ENCODE measurements at places on chromosomes 4 and X.

DNA sequence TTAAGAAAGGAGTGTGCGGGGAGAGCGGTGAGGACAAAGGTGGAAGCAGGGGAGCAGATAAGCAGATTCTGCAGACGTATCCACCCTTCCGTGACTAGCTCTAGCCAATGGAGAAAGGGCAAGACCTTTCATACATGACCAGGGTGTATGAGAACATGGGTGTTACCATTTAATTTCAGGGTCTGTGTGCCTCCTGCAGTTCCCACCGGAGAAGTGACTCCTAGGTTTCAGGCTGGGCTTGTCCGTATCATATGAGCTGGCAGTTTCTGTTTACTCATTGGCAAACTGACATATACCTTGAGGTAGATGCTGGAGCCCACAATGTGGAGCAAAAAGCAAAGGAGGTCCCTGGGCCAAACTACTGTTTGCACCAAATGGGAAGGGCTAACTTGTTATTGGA is 6.8 kb downstream of the RBM47 start:
- no peaks in the 10 kb centered on the region for H3K36me3 ChIP-seq
- H3K4me1 ChIP-seq, result peaks cover 43% of the 10 kb centered on the region
- H3K4me3 ChIP-seq, result no peak overlapping the region
- no peaks in the 10 kb centered on the region for H3K27me3 ChIP-seq
- DNase-seq, result no peak

DNA sequence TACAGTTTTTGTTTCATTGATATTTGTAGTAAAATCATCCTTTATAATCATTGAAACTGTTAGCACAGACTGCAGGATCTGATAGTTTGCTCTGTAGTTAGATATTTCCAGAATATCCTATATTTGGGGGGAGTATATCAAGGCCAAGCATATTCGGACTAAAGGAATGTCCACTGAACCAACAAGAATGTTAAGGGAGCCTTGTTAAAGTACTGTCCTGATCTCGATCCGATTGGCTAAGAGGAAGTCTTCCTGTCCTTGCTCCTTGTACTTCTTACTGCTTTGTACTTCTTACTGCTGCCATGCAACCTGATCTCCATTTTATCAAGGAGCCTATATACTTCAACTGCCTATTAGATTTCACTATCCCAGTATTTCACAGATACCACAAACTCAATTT is 449.3 kb downstream of the RPA4 start:
- H3K27me3 ChIP-seq, result no peaks in the 10 kb centered on the region
- no peak overlapping the region for H3K4me3 ChIP-seq
- H3K4me1 ChIP-seq, result no peaks in the 10 kb centered on the region
- DNase-seq, result no peak
- H3K27ac ChIP-seq, result no peak overlapping the region
- H3K36me3 ChIP-seq, result no peaks in the 10 kb centered on the region

GRCh38 chrX:151552743-151553142 is 10.7 kb upstream of the PASD1 start:
- no peak overlapping the region for H3K27ac ChIP-seq
- no peak overlapping the region for H3K4me3 ChIP-seq
- H3K27me3 ChIP-seq, result no peaks in the 10 kb centered on the region
- H3K36me3 ChIP-seq, result no peaks in the 10 kb centered on the region

DNA sequence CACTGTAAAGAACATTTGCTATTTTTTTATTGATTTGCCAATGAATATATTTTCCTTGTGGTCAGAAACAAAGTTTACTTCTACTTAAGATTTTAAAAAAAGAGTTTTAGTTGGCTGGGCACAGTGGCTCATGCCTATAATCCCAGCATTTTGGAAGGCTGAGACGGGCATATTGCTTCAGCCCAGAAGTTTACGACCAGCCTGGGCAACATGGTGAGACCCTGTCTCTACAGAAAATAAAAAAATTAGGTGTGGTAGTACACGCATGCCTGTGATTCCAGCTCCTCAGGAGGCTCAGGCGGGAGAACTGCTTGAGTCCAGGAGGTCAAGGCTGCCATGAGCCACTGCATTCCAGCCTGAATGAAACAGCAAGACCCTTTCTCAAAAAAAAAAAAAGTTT is 36.8 kb downstream of the LRP2BP start:
- H3K27ac ChIP-seq, result no peak overlapping the region
- no peaks in the 10 kb centered on the region for H3K27me3 ChIP-seq
- no peak overlapping the region for H3K4me3 ChIP-seq
- H3K4me1 ChIP-seq, result peaks cover 29% of the 10 kb centered on the region
- no peak for DNase-seq

GRCh38 chrX:153644356-153645125 is 2.5 kb upstream of the DUSP9 start:
- DNase-seq, result no peak
- H3K27ac ChIP-seq, result no peak overlapping the region
- peaks cover 75% of the 10 kb centered on the region for H3K27me3 ChIP-seq
- H3K4me3 ChIP-seq, result no peak overlapping the region
- H3K36me3 ChIP-seq, result no peaks in the 10 kb centered on the region

DNA sequence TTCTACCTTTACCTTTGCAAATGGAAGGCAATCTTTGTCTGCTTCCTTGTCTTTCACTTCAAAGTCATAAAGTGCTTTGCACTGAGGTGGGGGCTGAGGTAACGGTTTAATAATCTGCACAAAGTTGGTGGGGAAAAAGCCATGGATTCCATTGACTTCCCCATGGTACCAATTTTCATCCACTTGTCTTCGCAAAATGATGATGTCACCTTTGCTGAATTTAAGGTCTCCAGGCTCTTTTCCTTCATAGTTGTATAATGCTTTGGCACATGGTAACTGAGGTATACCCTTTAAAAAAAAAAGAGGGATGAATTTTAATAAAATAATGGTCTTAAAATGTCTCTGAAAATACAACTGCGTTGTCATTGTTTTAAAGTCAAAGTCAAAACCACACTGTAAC is 114.4 kb downstream of the SH3RF1 start:
- no peaks in the 10 kb centered on the region for H3K27me3 ChIP-seq
- no peaks in the 10 kb centered on the region for H3K4me1 ChIP-seq
- DNase-seq, result no peak
- no peak overlapping the region for H3K4me3 ChIP-seq
- no peaks in the 10 kb centered on the region for H3K36me3 ChIP-seq
- no peak overlapping the region for H3K27ac ChIP-seq

DNA sequence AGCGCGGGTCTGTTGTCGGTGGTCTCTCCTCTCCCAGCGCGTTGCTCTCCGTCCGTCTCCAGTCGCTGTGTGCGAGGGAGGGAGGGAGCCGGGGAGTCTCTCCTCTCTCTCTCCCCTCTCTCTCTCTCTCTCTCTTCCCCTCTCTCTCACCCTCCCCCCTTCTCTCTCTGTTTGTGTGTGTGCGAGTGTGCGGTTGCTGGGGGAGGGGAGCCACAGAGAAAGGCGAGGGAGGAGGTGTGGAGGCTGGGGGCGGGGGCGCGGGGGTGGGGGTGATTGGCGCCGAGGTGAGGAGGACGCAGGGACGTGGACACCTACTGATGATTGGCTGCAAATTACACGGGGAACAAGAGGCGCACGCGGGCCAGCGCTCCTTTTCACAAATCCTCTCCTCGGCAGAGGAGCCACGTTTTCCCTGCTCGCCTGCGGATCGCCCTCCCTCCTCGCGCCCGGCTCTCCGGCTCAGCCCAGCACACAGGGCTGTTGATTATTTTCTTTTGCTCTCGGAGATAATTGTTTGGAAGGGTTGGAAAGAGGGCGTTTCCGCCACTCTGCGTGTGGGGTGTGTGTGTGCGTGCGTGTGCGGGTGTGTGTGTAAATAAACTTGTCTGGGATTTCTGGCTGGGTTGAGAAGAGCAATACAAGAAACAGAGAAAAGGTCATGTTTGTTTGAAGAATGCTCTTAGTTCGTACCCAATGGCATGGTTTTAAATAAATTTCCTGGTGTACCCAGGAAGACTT is at the start of gene CXXC4:
TSS of gene CXXC4 (minus strand) at position 73 of the 738 bp plus-strand sequence. CDS start 3,092 bp downstream, outside the sequence.
- no peaks in the 10 kb centered on the region for H3K36me3 ChIP-seq
- H3K4me1 ChIP-seq, result peaks cover 5% of the 10 kb centered on the region
- H3K27me3 ChIP-seq, result no peaks in the 10 kb centered on the region
- H3K4me3 ChIP-seq, result peak within 1 kb of the TSS; percentile 87
- H3K27ac ChIP-seq, result peak within 1 kb of the TSS; percentile 90

GRCh38 chrX:54483946-54484345 is 12.1 kb downstream of the FGD1 start:
- no peaks in the 10 kb centered on the region for H3K4me1 ChIP-seq
- H3K27me3 ChIP-seq, result no peaks in the 10 kb centered on the region
- no peak overlapping the region for H3K27ac ChIP-seq
- DNase-seq, result no peak
- H3K36me3 ChIP-seq, result no peaks in the 10 kb centered on the region

DNA sequence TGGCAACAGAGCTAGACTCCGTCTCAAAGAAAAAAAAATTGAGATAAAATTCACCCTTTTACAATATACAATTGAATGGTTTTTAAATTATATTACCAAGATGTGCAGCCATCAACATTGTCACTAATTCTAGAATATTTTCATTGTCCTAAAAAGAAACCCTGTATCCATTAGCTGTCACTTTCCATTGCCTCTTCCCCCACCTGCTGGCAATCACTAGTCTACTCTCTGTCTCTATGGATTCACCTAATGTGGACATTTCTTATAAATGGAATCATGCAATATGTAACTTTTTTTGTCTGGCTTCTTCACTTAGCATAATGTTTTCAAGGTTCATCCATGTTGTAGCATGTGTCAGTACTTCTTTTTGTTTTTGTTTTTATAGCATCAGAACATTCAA is 20.8 kb downstream of the ABHD18 start:
- DNase-seq, result no peak
- H3K36me3 ChIP-seq, result 0 out of 2 replicates have a peak, but pooled peaks cover 2% of the 10 kb centered on the region
- H3K27me3 ChIP-seq, result no peaks in the 10 kb centered on the region
- H3K27ac ChIP-seq, result no peak overlapping the region
- no peak overlapping the region for H3K4me3 ChIP-seq
- no peaks in the 10 kb centered on the region for H3K4me1 ChIP-seq

- H3K27me3 ChIP-seq, result no peaks in the 10 kb centered on the region
- no peak overlapping the region for H3K4me3 ChIP-seq
- no peaks in the 10 kb centered on the region for H3K36me3 ChIP-seq
- no peak overlapping the region for H3K27ac ChIP-seq
These were observed 55.9 kb upstream of the HGFAC start for GRCh38 chr4:3385711-3386420.

DNA sequence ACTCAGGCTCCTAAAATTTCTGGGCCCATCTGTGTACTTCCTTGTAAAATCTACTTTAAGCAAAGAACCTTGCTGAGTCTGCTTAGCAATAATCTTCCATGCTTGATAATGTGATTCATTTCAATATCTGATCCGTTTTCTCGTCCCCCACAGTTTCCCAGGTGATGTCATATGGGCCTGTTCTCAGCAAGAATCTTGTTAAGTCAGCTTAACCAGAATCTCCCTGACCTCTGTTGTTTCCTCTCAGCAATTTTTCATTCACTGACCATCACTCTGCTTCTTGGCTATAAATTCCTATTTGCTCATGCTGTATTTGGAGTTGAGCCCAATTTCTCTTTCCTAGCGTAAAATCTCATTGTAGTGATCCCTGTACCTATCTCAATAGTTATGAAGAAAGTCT is 13.9 kb downstream of the CSN2 start:
- no peak overlapping the region for H3K27ac ChIP-seq
- no peak overlapping the region for H3K4me3 ChIP-seq
- no peak for DNase-seq

- no peak overlapping the region for H3K4me3 ChIP-seq
- H3K36me3 ChIP-seq, result no peaks in the 10 kb centered on the region
- no peak for DNase-seq
These were observed 2.5 kb upstream of the PRKX start for GRCh38 chrX:3715921-3716320.

DNA sequence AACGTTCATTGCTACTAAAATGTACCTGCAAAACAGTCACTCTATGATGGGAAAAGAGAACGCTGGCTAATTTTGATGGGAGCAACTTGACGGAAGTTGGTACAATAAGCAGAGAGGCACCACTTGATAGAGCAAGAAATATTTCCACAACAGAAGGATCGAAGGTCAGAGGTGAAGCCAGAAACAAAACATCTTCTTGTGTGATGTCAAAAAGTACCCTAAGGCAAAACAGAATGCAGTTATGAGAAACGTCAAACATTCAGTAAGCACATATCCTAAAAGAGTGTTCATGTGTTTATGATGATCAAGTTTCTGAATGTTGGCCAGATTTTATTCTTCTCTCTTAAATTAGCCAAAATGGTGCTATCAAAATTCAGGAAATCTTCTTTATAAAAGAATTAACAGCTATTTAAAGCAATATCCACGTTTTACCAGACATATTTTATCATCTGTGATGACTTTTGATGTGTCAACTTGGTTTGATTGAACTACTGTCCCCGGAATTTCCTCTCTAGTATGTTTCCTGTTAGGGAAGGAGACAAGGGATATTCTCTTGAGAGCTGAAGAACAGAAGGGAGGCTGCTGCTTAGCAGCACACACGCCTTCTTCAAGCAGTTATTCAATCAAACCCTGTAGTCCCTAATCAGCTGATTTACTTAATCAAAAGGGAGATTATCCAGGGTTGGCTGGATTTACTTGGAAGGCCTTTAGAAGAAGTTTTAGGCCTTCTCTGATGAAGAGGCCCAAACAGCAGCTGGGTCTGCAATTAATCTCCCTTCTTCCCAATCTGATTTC is 15.7 kb downstream of the AASDH start:
- H3K36me3 ChIP-seq, result no peaks in the 10 kb centered on the region
- no peak for DNase-seq
- no peaks in the 10 kb centered on the region for H3K4me1 ChIP-seq
- no peak overlapping the region for H3K27ac ChIP-seq

- no peaks in the 10 kb centered on the region for H3K27me3 ChIP-seq
- peak overlapping the region; percentile 28 for H3K4me3 ChIP-seq
- H3K4me1 ChIP-seq, result peaks cover 15% of the 10 kb centered on the region
- H3K36me3 ChIP-seq, result no peaks in the 10 kb centered on the region
- H3K27ac ChIP-seq, result peak overlapping the region; percentile 54
These were observed 30.3 kb downstream of the TLR10 start for GRCh38 chr4:38752372-38752940.

DNA sequence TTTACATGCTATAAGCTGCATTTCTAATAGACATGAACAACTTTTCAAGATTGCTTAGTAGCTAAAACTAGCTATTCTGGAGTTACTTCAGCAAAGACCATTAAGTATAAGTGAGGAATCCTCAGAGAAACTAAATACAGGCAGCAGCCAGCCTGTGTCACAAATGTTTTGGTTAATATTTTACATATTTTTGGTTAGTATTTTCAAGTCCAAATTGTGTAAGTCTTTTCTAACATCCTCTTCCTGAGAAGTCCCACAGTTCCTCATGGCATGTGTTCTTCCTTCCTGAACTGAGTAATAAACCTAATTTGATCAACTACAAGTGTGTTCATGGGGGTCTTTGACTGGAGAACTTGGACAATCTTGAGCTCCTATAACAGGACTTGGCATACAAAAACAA is 42.4 kb upstream of the MCF2 start:
- no peaks in the 10 kb centered on the region for H3K27me3 ChIP-seq
- no peak overlapping the region for H3K27ac ChIP-seq
- no peak overlapping the region for H3K4me3 ChIP-seq
- no peak for DNase-seq

DNA sequence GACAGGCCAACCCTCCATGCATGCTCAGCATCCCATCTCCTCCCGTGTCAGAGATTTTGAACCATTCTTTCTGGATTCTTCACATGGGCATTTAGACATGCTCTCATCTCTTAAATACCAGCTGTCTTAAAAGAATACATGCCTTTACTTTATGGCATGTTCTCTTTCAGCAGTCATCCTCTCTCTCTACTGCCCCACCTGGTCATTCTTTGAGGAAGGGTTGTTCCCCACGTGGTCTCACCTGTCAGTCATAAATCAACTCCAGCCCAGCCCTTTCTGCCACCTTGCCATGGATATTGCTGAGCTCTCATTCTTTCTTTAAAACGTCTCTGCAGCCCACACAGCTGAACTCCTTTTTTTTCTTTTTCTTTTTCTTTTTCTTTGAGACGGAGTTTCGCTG is 111.3 kb downstream of the ARHGAP10 start:
- peak; percentile 38 for DNase-seq
- H3K27ac ChIP-seq, result no peak overlapping the region
- no peaks in the 10 kb centered on the region for H3K4me1 ChIP-seq
- no peaks in the 10 kb centered on the region for H3K27me3 ChIP-seq
- no peak overlapping the region for H3K4me3 ChIP-seq
- no peaks in the 10 kb centered on the region for H3K36me3 ChIP-seq
